CD8-positive, alpha-beta memory T cell (primary cell): ENCODE measurements at places on chromosomes 13 and 19. TPM values are rescaled to one million over a fixed set of nuclear protein-coding genes. Genes with fewer than 3 reads are reported as not detected.
A peak's percentile ranks its signal among the peaks of the same experiment; 100 is the strongest.

- H3K27me3 ChIP-seq: no peaks in the 10 kb centered on the region
- H3K36me3 ChIP-seq: no peaks in the 10 kb centered on the region
- DNase-seq: no peak
- H3K4me3 ChIP-seq: no peak overlapping the region
- H3K4me1 ChIP-seq: no peaks in the 10 kb centered on the region
These were observed 77.9 kb upstream of the UQCRFS1 start for GRCh38 chr19:29290853-29291252.

DNA sequence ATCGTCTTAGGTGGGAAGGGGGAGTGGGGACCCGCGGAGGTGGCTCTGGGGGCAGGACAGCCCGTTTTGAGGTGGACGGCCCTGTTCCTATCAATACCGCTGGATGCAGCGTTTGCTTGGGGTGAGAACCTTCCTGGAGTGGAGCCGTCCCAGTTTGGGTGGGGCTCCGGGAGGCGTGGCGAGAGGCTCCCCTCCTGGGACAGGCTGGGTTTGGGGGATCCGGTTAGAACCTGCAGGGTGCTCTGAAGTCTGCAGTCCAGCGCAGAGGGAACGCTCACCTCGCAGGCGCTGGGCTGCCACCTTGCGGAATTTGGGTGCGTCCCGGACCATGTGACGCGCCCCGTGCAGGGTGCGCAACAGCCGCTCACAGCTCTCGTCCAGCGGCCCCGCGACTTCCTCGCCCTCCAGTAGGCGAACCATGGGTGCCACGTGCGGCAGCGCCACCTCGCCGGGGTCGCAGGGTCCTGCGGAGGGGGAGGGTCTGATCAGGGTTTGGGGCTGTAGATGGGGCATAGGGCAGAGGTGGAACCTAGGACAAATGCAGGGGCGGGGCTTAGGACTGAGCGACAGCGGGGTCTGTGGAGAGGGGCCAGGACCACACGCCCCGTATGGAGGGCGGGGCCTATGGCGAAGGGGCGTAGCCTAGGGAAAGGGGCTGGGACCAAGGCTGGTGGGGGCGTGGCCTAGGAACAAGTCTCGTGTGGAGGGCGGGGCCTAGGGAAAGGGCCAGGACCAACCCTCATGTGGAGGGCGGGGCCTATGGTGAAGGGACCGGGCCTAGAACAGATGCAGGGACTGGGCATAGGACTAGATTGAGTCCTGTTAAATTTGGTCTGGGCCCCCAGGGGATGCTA is 13.8 kb downstream of the SH2D3A start:
- peak; percentile 83 for DNase-seq
- H3K36me3 ChIP-seq: peaks cover 23% of the 10 kb centered on the region
- H3K27ac ChIP-seq: peak overlapping the region; percentile 43
- H3K27me3 ChIP-seq: no peaks in the 10 kb centered on the region

DNA sequence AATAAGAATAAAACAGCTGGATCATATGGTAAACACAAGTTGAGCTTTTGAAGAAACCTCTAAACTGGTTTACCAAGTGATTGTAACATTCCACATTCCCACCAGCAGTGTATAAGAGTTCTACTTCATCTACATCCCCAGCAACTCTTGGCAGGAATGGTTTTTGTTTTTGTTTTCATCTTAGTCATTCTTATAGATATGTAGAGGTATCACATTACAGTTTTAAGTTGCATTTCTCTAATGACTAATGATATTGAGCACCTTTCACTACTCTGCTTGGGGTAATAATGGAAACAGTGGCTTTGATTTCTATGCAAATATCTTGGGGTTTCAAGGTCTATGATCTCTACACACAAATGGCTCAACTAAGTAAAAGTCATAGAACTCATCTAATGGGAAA is 614.5 kb downstream of the TBC1D4 start:
- H3K27ac ChIP-seq: no peak overlapping the region
- no peaks in the 10 kb centered on the region for H3K27me3 ChIP-seq
- no peaks in the 10 kb centered on the region for H3K36me3 ChIP-seq
- DNase-seq: no peak
- H3K4me3 ChIP-seq: no peak overlapping the region

DNA sequence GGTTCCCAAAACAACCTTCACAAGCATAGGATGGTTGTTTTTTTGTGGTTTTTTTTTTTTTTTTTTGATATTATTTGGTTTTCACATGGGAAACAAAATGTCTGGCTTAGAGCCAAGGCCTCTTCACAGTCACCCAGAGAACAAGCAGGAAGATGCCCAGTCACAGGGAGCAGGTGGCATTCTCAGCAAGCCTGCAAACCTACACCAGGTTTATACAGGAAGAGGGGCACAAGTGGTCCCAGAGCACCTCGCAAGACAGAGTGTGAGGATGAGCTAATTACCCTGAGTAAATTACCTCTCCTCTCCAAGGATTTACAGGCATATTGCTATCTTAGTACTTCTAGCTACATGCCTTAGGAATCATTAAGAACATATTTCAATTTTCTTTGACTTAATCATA is 1375.6 kb downstream of the EFNB2 start:
- H3K27ac ChIP-seq: no peak overlapping the region
- no peak overlapping the region for H3K4me3 ChIP-seq
- DNase-seq: no peak
- H3K4me1 ChIP-seq: no peaks in the 10 kb centered on the region

- no peaks in the 10 kb centered on the region for H3K27me3 ChIP-seq
- DNase-seq: no peak
- H3K36me3 ChIP-seq: no peaks in the 10 kb centered on the region
- H3K27ac ChIP-seq: no peak overlapping the region
These were observed 717.9 kb downstream of the UQCRFS1 start for GRCh38 chr19:28495046-28495445.

DNA sequence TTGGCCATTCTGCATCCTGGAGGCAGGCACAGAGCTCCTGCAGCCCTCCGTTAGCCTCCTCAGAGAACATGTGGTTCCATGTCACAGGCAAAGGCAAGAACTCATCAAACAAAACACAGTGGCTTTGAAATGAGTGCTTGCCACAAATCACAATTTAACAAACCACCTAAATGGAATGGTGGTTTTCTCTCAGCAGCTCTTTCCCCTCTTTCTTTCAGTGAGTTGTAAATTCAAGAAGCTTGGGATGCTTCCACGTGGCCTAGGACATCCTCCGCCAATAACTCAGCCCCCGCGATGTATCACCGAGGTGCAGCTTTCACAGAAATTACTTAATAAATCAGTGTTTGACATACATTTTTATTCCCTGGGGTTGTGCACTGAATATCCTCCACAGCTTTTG is 65.4 kb upstream of the RFC3 start:
- no peak overlapping the region for H3K4me3 ChIP-seq
- no peak overlapping the region for H3K27ac ChIP-seq
- no peak for DNase-seq
- H3K27me3 ChIP-seq: no peaks in the 10 kb centered on the region
- no peaks in the 10 kb centered on the region for H3K4me1 ChIP-seq
- H3K36me3 ChIP-seq: no peaks in the 10 kb centered on the region

- DNase-seq: peak; percentile 62
- H3K27me3 ChIP-seq: peaks cover 32% of the 10 kb centered on the region
- H3K36me3 ChIP-seq: no peaks in the 10 kb centered on the region
- no peak overlapping the region for H3K4me3 ChIP-seq
These were observed 2.6 kb upstream of the CACNG7 start for GRCh38 chr19:53906211-53907192.

THSD1 gene
- 0.26 TPM for total RNA-seq

SIGLEC12 gene
- total RNA-seq: 0.60 TPM

SUGT1 gene
- total RNA-seq: 71.1 TPM

ZNF567 gene
- total RNA-seq: 9.4 TPM

NCCRP1 gene
- total RNA-seq: not detected
